ENCODE measurements at places on chromosomes 1 and 21.

DNA sequence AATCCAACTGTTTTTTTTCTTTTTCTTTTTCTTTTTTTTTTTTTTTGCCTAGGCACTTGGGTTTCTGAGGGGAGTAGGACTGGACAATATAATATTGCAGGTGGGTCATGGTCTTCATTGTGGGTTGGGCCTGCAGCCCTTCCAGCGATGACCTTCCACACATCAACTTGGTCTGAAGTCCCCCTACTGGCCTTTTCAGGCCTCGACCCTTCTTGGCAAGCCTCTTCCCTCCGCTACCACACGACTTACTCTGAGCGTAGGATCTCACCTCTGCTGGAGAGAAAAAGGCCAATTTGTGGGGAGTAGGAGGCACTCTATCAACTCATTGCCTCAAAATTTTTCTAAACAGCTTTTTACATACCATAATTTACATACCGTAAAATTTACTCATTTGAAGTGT, 51.1 kb upstream of the GRIK3 start:
- DNase-seq = no peak

GRCh38 chr1:28248273-28249012, 10.9 kb upstream of the SESN2 start:
- peak; percentile 59 for DNase-seq

DNA sequence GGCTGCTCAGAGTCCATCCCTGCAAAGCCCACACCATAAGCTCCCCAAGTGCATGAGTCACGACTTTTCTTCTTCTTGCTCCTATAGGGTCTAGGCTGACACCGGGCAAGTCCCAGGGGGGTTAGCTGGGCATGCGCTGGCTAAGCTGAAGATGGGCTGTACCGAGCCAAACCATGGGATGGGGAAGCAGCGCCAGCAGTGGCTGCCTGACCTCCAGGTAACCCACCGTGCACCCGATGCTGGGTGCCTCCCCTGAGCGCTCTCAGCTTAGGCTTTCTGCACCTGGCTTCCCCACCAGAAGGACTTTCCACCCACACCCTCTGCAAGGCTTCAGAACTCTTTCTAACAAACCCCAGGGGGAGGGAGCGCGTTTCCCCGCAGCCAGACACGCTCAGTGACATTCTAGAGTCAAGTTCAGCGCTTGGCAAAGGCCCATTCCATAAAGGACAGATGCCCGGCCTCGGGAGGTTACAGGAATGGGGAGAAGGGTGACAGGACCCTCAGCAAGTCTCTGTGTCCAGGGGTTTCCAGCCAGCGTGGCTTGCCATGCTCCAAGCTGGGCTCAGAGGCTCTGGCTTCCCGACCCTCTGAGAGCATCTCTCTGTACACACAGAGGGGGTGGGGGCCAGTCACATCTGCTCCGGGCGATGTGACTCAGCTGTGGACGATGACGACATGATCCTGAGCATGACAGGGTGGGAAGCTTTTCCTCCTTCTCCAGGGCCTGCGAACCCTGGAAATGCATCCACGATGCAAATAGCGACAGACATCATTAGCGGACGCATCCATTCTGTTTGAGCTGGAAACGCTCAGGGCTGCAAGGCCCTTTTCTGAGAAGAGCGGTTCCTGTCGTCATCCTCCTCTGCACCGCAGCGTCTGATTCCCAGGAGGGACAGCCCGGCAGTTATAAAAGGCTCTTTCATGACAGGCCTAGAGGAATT, 107.8 kb downstream of the SIK1 start:
- DNase-seq = no peak

GRCh38 chr1:13945856-13946255, 245.9 kb downstream of the PRDM2 start:
- DNase-seq = no peak

GRCh38 chr1:33957854-33958253, 94.0 kb downstream of the HMGB4 start:
- no peak for DNase-seq

Data from stimulated activated CD8-positive, alpha-beta memory T cell treated with anti-CD3 and anti-CD28 coated beads, Interleukin-12 subunit alpha, Interleukin-12 subunit beta, amount 100 ng/mL, for 4 hours (primary cell).